ENCODE measurements at places on chromosomes 3 and 15.
A peak's percentile ranks its signal among the peaks of the same experiment; 100 is the strongest.

GRCh38 chr3:56590814-56591213 is 33.8 kb downstream of the CCDC66 start:
- DNase-seq: no peak

DNA sequence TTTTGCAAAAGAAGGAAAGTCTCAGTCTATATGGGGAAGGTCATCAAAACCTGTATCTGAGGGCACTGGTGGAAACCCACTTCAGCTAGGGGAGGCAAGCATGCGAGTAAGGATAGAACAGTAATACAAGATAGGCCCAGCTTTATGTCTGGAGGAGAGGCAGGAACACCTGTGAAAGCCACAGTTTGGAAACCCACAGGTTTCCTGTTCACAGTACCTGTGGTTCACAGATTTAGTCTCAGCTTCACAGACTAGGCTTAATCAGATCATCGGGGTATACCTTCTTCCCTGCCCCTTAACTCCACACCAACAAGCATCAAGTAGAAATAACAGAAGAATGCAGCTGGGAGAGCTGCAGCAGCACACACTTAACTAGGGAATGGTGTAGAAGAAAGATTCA is 36.2 kb downstream of the C2CD4B start:
- no peak for DNase-seq

DNA sequence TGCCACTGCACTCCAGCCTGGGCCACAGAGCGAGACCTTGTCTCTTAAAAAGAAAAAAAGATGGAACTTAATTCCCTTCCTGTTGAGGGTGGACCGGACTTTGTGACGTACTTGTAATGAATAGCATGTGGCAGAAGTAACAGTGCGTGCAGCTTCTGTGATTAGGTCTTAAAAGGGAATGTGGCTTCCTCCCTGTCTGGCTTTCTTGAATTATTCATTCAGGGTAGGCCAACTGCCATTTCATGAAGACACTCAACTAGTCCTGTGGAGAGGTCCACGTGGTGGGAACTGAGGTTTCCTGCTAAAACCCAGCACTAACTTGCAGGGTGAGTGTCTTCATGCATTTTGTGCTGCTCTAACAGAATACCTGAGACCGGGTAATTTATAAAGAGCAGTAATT is 98.9 kb upstream of the PIAS1 start:
- no peak for DNase-seq

DNA sequence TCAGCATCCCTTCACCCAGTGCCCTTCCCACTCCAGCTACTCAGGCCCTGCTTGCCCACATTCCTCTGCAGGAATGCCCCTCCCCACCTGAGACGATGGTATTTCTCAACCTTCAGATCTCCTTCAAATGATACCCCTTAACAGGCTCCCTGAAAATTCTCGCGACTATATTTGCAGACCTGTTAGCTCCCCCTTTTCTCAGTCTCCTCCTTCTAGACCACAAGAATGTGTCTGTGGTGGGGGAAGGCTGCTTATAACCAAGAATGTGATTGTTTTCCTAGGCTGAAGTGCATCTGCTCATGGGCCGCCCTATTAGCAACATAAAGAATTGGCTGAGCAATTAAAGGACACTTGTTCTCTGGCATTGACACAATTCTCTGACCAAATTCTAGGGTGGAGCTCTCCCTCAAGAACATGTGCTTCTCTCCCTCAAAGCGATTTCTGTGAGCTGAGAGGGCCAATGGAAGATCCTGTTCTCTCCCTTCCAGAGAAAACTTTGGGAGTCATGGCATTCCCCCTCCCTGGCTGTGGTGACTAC is 19.1 kb upstream of the LIMD1 start:
- DNase-seq: no peak

DNA sequence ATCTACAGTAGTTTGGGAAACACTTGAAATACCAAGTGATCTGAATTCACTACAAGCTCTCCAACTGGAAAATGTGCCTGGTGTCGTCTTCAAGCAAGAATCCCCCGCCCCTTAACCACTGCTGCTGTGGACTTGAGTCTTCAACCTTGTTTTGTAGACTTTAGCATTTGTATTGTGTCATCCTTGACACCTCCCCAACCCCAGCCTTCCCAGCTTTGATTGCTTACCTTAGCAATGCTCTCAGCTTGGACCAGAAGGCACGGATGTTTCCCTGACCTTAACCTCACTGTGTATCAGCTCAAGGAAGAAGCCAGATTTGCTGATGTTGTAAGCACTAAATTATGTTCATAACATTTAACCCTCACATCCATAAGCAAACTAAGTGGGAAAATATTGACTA is 146.4 kb downstream of the IGF1R start:
- no peak for DNase-seq

DNA sequence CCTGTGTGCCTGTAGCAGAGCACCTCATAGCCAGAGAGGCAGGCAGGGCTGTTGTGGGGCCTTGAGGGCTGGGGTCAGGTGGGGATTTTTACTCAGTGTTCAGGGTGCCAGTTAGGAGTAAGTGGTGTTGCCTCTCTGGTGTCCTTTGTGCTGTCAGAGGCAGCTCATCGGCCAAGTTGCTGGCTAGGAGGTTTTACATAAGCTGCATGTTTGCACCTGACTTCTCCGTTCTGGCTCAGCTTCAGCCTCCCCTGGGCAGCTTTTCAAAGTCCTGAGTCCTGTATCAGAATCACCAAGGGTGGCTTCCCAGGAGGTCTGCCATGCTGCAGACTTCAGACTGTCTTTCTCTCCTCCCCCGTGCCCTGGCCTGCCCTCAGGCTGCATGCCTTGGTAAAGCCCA is 242.6 kb upstream of the TPM1 start:
- DNase-seq: no peak

- no peak for DNase-seq
Measured at GRCh38 chr3:78861156-78861555, 906.6 kb downstream of the ROBO1 start.

- no peak for DNase-seq
Measured at GRCh38 chr3:197297002-197297401, 1.4 kb downstream of the DLG1 start.

- DNase-seq: peak; percentile 88
Measured at GRCh38 chr15:70271422-70272088, 173.8 kb upstream of the TLE3 start.

- DNase-seq: no peak
Measured at GRCh38 chr3:66406163-66406562, 94.7 kb downstream of the LRIG1 start.

DNA sequence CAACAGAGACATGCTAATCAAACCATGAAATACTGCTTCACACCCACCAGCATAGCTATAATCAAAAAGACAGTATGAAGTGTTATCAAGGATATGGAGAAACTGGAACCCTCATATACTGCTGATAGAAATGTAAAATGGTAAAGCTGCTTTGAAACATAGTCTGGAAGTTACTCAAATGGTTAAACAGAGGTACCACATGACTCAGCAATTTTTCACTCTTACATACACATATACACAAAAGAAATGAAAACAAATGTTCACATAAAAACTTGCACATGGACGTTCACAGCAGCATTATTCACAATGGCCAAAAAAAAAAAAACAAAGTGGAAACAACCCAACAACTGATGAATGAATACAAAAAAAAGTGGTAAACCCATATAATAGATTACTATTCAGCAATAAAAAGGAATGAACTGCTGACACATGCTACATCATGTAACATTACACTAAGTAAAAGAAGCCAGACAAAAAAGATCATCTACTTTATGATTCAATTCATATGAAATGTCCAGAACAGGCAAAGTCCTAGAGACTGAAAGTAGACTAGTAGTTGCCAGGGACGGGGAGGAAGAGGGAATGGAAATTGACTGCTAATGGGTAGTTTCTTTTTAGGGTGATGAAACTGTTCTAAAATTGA is 23.2 kb downstream of the ZNF148 start:
- no peak for DNase-seq

DNA sequence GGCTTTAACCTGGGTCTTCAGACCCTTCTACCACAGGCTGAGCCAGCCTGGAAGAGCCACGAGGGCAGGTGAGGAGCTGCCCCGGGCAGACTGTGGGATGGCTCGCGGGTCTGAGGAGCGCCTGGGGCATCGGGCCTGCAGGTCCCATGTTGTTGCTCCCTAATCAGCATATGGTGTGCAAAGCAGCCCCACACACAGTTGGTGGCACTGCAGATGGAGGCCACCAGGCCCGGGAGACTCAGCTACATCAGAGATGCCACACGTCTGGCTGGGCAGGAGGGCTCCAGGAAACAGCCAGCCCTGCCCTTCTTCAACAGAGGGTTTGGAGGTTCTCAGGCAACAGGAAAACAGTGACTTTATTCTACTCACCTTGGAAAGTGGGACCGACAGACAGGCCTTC is 63.9 kb downstream of the XXYLT1 start:
- DNase-seq: no peak

DNA sequence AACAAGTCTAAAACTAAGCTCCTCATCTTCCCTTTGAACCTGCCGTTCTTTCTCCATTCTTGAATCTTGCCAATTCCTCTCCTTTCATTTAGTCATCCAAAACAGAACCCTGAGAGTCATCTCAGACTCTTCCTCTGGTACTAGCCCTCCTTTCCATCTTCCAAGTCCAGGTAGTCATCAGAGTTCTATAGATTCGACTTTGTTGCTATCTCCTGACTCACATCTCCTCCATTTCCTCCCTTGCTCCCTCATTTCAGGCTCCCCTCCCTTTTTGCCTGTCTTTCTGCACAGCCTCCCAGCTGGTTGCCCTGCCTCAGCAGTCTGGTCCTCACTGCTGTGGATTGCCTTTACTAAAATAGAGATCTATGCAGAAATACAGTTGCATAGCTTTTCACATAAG is 4.7 kb downstream of the ATG7 start:
- DNase-seq: no peak

DNA sequence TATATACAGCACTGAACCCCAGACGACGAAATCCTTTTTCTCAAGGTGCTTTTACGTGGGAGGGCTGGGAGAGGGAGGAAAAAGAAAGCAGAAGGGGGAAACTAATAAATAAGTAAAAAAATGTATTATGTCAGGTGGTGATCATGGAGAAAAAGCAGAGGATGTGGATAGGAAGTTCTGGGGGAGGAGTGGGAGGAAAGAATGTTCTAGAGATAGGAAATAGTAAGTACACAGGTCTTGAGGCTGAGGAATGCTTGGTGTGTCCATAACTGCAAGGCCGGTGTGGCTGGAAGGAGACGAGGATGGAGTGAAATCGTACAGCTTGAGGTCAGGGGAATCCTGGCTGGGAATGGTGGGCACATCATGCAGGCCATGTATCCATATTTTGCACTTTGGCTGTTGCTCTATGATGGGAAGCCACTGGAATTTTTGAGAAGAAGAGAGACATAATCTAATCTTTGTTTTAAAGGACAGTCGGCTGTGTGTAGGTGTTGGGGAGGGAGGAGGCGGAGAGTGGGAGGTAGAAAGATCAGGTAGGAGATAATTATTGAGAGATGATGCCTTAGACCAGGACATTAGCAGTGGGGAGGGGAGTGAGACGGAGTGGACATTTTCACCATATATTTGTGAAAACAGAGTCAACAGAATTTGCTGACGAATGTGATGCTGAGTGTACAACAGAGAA is 1.8 kb upstream of the UBE2E2 start:
- DNase-seq: no peak

DNA sequence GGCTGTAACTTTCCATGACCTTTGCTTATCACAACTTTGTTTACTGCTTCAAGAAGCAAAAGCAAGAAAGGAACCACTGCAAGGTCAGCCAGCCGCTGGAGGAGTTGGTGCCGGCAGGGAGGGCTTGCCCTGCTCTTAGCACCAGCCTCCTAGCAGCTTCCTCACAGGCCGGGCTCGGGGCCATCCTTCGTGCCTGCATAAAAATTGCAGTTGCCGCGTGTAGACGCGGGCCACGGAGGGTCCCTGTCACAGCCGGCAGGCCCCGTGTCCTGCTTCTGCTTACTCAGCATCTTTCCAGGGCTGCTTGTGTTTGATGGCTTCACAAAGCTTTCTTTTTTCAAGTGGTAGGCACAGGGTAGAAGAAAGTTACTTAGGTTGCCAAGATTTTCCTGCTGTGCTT is 84.4 kb downstream of the PGPEP1L start:
- DNase-seq: no peak

DNA sequence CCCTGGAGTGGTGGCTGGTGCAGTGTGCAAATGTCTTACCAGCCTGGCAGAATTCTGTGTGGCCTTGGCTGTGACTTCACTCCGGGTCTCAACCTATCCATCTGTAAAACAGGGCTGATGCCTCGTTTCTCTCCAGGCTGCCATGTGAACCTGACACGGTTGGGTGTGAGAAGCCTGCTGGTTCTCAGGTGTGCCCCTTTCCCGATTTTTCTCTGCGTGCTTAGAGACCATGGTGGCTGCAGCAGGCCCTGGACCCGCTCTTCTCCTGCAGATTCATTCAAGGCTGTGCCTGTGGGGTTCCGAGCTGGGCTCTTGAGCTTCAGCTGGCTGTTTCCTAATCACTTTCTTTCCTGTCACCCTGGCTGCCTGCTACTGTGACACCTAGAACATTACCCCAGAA is 38.9 kb downstream of the EEFSEC start:
- no peak for DNase-seq

DNA sequence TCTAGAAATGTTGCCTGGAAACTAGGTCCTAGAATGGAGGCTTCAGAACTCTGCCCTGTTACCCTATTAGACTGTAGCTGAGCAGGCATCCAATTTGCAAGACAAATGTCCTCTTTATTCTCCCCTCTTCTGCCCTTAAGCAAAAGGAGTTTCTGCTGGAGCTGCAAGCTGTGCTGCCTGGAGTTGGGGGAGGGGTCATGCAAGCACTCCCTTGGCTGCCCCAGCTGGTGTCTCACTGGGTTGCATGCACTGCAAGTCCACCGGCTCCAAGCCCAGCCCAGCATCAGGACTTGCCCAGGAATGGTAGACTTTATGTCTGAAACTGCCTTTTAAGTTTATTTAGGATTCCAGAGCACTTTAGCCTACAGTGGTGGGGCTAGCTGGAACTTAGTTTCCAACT is 15.7 kb upstream of the RBP2 start:
- DNase-seq: no peak

DNA sequence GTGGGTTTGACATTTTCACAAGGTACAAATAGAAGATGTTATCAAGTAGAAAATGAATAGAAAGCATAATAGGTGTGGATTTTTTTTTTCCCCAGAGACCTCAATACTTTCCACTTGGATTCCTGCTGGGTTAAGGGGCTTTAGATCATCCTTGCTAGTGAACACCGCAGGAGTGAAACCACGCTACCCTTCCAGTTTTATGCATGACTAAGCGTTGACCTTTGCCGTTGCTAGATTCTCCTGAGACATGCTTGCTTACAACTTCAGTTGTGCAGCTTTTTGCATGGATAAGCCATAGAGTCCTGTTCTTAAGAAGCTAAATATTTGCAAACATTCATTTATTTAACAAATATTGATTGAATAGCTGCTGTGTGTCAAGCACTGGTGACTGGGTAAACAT is 299.7 kb upstream of the LMCD1 start:
- DNase-seq: no peak

GRCh38 chr3:30810625-30811024 is 83.8 kb downstream of the GADL1 start:
- DNase-seq: no peak

DNA sequence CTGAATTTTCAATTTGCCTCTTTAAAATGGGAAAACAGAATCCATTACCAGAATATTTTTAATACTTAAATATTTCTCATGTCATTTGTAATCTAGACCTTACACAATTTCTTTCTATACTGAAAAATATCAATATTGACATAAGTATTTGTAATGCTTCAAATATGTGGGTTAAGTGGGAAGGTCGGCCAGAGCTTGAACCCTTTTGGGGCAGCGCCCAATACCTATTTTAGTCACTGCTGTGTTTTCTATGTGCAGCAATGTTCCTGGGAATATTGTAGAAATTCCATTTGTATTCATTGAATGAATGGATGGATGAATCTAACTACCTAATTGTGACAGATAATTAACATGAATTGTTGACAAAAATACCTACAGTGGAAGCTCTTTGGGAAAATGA is 459.7 kb upstream of the ZNF717 start:
- DNase-seq: no peak
